ENCODE measurements at places on chromosomes 11 and 22. TPM values are rescaled to one million over a fixed set of nuclear protein-coding genes. Genes with fewer than 3 reads are reported as not detected.

The TSGA10IP gene
- total RNA-seq: 0.09 TPM

The IGSF22 gene
- 4.2 TPM for total RNA-seq

The OR51E2 gene
- 0.53 TPM for total RNA-seq

The BCR gene
- 12.7 TPM for total RNA-seq

The OR52A1 gene
- not detected for total RNA-seq

The GVQW3 gene
- 3.4 TPM for total RNA-seq

The IGF2 gene
- 1,262 TPM for total RNA-seq

The OR10A2 gene
- not detected for total RNA-seq

The MS4A7 gene
- total RNA-seq: 7.4 TPM

- DNase-seq: no peak
These were observed 1158.5 kb downstream of the JRKL start for GRCh38 chr11:97548280-97548679.

DNA sequence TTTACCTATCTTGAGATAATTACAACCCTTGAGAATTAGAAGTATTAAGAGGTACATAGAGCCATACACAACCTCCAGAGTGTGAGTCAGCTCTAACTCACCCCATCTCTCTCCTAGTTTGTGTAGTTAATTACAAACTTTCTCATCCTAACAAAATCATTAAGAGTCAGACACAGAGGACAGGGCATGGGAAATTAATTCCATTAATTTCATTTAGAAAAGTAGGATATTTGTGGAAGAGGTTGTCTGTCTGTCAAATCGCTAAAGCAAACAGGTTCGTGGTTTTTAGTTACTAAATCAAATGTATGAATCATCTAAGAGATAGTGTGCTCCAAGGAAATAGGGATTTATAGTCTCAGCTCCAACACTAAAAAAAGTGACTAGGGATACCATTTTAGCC is 1261.4 kb upstream of the TENM4 start:
- no peak for DNase-seq

DNA sequence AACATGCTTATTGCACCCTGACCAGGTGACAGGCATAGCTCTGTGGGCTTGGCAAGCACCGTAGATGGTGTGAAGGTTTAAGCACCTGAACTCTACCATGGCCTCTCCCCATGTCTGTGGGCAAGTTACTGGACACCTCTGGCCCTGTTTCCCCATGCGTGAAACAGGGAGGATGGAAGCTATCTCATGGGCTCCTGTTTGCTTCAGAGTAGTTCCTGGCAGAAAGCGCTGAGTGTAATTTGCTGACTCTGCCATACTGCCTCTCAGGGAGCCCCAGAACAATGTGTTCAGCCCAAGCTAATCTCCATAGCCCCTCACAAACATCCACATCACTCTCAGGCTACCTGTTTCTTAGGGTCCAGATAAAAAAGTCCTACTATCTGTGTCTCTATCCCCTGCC is 2.4 kb downstream of the CBX6 start:
- DNase-seq: no peak

DNA sequence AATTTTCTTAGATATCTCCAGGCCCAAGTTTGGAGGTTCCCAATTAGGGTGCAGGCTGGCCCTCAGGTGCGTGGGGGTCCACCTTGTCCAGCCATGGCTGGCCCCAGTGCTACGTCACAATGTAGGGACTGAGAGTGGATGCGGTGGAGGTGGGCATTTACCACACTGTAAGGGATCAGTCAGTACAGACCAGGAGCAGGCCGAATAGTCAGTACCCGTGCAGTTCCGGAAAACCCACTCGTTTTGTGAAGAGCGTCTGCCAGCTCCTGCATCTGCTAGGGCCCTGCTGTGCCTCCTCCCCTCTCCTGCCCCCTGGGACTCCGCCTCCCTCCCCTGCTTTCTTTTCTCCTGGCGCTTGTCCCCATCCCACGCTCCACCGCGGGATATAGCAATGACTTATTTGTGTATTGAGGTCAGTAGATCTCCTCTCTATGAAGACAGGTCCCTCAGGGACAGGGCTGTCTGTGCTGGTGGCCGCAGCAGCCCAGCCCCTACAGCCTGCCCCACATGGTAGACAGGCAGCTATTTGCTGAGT is 50.4 kb upstream of the SEPTIN5 start:
- DNase-seq: peak; percentile 75

- DNase-seq: no peak
These were observed 69.8 kb downstream of the RNF169 start for GRCh38 chr11:74818283-74818946.

GRCh38 chr22:50733521-50734342 is 4.3 kb upstream of the ACR start:
- no peak for DNase-seq

GRCh38 chr22:49023161-49023878 is 804.4 kb downstream of the BRD1 start:
- no peak for DNase-seq

- no peak for DNase-seq
These were observed 75.2 kb downstream of the EIF3M start for GRCh38 chr11:32658639-32659406.

GRCh38 chr22:24459911-24460310 is 32.5 kb downstream of the ADORA2A start:
- no peak for DNase-seq

DNA sequence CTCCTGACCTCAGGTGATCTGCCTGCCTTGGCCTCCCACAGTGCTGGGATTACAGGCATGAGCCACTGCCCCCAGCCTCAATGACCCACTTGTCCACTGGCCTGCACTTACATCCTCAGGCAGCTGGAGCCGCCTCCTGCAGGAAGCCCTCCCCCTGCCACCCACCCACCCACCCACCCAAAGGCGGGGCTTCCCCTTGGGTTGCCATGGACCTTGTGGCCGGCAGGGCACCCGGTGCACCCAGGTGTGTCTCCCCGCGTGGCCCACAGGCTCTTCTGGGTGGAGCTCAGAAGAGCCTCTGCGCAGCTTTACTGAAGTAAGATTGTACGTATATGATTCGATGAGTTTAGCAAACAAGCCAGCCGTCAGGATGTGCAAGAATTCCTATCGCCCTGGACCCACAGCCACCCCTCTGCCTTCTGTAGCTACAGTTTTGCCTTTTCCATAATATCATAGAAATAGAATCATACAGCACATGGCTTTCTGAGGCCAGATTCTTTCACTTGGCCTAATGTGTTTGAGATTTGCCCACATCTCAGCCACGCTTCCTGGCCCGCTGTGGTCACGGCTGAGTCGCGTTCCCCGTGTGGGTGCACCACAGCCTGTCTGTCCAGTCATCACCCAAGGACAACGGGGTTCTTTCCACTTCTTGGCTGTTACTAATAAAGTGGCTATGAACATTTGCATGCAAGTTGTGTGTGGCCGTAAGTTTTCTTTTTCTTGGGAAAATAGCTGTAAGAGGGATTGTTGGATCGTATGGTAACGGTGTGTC is 5.3 kb upstream of the BRSK2 start:
- DNase-seq: no peak

GRCh38 chr11:11856638-11857037 is 14.9 kb downstream of the USP47 start:
- DNase-seq: no peak

DNA sequence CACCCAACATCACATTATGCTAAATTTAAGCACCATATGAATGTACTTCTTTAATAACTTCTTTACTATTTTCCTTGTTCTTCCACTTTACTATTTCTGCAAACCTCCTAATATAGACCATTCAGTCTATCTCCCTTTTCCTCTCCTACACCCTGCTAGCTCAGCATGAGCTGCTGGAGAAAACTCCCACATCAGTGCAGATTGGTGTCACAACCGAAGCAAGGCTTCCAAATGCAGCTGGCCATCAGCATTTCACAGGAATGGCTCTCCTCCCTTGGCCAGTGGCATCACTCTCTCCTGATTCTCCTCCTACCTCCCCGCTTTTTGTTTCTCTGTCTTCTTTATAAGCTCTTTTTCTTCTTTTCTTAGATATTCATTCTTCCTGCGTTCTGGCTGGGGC is 118.7 kb upstream of the ZC3H12C start:
- DNase-seq: peak; percentile 29

DNA sequence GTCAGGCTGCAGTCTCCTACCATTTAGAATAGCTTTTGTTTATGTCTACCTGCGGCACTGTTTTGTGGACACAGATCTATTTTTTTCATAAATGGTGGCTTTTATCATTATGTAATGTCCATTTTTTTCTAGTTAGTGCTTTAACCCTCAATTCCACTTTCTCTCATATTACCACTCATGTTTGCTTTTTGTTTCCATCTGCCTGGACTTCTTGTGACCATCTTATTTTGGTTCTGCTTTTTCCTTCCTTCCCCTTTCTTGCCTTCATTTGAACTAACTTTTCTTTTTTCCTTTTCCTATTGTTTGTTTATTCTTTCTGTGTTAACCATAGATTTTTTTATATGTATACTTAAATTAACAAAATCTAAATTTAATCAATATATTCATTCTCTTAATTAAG is 98.5 kb upstream of the SLC22A12 start:
- peak; percentile 48 for DNase-seq

- no peak for DNase-seq
These were observed 45.5 kb upstream of the FTH1 start for GRCh38 chr11:62012832-62013461.

DNA sequence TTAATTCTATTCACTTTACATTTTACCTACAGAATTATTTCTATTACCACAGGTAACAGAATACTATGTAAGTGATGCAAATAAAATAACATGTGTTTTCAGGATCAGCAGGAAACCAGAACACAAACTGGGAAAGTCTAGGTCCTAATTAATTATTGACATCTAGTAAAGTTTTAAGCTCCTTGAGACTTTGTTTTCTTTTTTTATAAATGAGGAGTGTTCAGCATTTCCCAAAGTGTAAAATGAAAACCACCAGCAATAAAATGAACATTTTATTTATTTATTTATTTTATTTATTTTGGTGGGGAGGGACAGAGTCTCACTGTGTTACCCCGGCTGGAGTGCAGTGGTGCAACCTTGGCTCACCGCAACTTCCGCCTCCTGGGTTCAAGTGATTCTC is 123.6 kb downstream of the ARHGAP42 start:
- DNase-seq: no peak

GRCh38 chr11:1946812-1947484 is at the start of gene MRPL23:
Gene MRPL23, plus strand, starts transcription at chr11:1947332. Its CDS starts 31 bp downstream, at chr11:1947363.
- no peak for DNase-seq

DNA sequence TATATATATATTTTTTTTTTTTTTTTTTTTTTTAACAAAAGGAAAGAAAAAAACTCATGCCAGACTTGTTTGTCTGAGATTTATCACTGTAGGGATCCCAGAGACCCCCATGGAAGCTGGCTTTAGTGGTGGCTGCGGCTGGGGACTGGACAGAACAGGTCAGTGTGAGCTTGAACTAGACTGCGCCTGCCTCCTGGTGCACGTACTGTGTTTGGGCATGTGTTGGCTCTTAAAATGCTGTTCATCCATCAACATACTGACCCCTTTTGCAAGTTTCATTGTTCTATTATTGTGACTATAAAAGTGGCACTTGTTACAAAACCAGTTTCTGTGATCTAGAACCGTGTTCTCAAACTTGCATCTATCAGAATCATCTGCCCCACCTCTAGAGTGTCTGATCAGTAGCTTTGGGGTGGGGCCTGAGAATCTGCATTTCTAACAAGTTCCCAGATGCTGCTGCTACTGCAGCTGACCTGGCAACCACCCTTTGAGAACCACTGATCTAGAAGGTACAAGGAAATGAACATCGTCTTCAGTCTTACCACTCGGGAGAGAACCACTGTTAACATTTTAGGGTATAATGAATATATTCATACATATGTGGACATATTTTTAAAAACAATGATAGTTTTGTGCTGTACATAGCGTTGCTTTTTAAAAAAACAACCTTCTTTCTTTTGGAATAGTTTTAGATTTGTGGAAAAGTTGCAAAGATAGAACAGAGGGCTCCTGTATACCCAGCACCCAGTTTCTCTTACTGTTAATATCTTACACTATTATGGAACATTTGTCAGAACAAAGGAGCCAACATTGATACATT is 54.0 kb downstream of the ZNRF3 start:
- DNase-seq: no peak

GRCh38 chr11:36738292-36738861 is 140.3 kb upstream of the RAG2 start:
- peak; percentile 35 for DNase-seq

- no peak for DNase-seq
These were observed 24.4 kb downstream of the GRAP2 start for GRCh38 chr22:39925273-39925672.

- no peak for DNase-seq
These were observed 24.4 kb downstream of the GPR83 start for GRCh38 chr11:94376841-94377240.
